ENCODE measurements at places on chromosomes 5 and 9.

GRCh38 chr9:80440724-80441123 is 869.0 kb downstream of the TLE4 start:
- DNase-seq, result no peak

GRCh38 chr5:140365282-140365681 is 5.3 kb downstream of the SLC4A9 start:
- no peak for DNase-seq

DNA sequence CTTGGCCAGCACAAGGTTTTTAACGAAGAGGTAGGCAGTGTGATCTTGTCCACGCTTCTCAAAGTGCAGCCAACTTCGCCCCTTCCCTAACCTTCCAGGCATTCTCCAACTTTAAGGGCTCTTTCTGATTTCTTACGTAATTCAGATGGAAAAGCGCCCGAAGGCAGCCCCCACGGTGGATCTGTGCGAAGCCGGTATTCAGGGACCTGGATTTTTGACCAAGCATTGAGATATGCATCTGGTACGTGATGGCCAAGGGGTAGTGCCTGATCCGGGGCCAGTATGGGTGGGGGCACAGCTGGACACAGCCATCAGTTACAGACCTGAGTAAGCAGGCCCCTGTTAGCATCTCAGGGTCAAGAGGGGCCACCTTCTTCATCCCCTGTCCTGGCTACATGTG is 80.0 kb downstream of the AMBP start:
- no peak for DNase-seq

DNA sequence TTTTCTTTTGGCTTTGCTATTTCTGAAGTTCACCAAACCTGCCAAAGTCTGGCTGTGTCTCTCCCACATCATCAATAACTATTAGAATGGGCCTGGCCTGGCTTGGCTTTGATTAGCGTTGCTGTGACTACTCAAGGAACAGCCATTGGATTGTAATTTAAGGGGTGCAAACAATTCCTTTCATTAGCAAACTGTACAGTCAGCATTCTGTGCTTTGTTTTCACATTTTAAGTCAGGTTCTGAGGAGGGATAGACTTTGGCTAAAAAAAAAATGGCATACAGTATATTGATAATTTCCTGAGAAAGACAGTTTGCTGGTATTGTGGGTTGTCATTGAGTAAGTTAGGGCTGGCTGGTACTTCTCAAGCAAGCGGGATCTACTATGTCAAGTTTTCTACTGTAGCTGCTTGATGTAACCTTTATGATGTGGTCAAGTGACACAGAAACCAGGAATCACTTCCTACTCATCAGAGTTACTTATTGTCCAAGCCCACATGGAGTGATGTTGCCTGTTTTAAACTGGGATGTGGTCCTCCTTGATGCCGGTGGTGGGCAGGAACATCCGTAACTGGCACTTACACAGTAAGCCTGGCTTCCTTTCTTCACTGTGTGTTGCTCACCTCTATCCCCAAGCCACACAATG is 161.4 kb downstream of the CD180 start:
- no peak for DNase-seq

DNA sequence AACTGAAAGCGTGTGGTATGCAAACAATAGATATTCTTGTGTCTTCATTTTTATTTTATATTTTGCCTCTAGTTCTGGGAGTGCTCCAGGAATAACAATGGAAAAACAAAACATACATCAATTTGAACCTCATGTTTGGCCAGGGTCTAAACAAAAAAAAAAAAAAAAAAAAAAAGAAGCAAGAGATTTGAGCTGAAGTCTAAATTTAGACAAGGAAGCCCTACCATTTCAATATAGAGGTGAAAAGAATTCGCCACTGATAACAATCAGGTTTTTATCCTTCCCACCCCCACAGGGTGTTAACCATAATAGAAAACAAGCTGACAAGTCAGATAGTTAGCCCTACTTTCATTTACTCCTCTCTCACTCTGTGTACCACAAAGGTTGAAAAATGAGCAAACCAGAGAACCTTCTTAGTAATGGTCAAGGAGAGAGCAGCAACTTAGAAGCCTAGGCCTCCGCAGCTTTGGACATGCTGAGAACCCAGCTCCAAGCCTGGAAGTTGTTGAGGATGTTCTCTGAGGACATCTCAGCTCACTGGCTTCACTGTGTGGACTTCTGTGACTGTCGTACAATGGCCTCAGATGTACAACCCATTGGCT is 118.2 kb upstream of the HMHB1 start:
- DNase-seq, result no peak

GRCh38 chr9:108103046-108103693 is 613.6 kb upstream of the KLF4 start:
- no peak for DNase-seq

- no peak for DNase-seq
Observed at GRCh38 chr5:26622947-26623346, 415.4 kb downstream of the CDH9 start.

DNA sequence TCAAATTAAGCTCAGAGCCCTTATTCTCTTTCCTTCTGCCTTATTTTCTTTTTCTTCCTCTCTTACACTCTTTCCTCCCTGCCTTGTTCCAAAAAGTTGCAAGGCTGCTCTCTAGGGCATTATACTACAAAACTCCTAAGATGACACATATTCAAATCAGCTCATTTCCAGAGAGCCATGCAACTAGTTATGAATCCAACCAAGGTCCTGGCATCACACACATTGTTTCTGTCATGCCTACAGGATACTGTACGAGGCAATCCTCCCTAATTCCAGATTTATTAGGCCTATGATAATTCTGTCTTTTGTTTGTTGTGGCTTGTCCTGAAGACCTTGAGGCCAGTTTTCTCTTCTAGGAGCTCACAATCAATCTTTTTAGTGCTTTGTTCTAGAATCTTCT is 87.0 kb upstream of the TBCA start:
- no peak for DNase-seq

DNA sequence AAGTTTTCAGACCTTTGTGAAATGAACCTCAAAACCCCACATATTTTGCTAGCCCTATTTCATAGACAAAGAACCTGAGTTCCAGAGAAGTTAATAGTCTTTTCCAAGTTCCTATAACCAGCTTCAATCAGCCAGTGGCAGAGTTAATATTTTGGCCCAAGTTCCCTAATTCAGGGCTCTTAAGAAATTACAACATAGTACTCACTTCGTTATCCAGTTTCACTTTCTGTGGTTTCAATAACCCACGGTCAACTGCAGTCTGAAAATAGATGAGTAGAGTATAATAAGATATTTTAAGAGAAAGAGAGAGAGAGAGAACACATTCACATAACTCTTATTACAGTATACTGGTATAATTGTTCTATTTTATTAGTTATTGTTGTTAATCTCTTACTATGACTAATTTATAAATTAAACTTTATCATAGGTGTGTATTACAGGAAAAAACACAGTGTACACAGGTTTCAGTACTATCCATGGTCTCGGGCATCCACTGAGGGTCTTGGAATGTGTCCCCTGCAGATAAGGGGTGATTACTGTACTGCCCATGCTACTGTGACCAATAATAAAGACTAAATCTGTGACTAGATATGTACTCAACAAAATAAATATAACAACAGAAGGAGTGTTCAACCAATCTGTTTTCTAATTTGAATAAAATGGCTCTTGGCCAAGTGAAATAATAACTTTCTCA is 9.3 kb upstream of the MYOT start:
- DNase-seq, result no peak

DNA sequence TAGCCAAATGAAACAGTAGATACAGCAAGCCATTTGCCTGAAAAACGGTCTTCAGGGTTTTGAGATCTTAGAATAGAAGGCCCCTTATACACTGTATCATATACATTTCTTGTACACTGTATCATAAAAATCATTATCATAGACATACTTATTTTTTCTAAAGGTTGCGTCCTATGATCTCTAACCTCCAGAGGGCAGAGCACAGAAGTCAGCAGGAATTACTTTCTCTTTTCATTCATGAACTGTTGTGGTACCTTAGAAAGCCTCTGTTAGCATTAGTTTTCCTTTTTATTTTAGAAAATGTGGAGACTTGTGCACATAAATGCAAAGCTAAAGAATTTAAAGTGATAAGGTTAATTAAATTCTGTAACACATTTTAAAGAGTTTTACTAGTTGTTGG is 115.4 kb downstream of the OXCT1 start:
- DNase-seq, result no peak

GRCh38 chr9:108528231-108528630 is 327.6 kb downstream of the ACTL7B start:
- no peak for DNase-seq

DNA sequence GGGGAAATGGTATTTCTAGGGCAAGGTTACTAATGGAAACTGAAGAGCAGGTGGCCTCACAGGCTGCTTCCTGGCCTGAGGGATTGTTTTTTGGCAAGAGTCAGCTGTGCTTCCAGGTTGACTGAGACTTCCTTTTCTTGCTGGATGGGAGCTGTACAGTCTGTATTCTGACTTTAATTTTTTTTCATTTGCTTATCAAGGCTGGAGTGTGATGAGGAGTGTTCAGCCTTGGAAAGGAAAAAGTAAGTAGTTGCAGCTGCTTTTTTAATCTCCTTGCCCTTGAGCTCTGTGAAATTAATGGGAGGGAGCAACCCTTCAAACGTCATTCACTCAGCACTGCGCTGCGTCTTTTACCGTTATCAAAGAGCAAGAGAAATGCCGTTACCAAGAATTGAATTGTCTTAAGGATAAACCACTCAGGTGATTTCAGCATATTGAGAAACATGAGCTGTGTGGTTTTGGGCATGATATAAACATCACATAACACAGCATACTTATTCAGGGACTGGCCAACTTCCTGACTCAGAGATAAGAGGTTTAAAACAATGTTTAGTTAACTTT is 47.6 kb downstream of the AQP7 start:
- DNase-seq, result no peak

- no peak for DNase-seq
Observed at GRCh38 chr5:119074419-119074818, 3.5 kb downstream of the DMXL1 start.

GRCh38 chr5:92836855-92837755 is 743.9 kb downstream of the NR2F1-AS1 start:
- DNase-seq, result no peak

- no peak for DNase-seq
Observed at GRCh38 chr9:11618241-11618805, 1005.5 kb upstream of the PTPRD start.

All from stimulated activated CD4-positive, alpha-beta T cell treated with anti-CD3 and anti-CD28 coated beads, Interleukin-15, amount 100 ng/mL, for 48 hours (primary cell).